ENCODE measurements at places on chromosomes 3 and 15.

DNA sequence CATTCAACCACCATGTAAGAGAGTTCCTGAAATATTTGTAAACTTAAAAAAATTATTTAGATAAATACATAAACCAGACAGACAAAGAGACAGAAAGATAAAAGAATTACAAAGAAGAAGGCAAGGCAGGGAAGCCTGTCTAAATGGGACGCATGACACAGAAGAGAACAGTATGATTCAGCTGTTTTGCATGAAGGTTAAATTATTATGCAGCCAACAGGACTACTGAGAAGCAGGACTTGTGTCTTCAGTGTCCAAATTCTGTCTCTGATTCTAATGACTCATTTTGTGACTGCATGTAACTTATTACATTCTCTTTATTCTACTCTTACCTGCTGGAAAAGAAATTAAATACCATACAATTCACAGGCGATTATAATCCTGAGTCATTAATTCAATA is 340.4 kb upstream of the KCNMB2 start:
- no peak for DNase-seq

- DNase-seq: no peak
These were observed 168.4 kb upstream of the CADPS start for GRCh38 chr3:63043631-63044030.

- no peak for DNase-seq
These were observed 376.5 kb upstream of the KCNMB2 start for GRCh38 chr3:178159691-178160220.

- DNase-seq: no peak
These were observed 51.9 kb downstream of the CCK start for GRCh38 chr3:42214064-42214463.

DNA sequence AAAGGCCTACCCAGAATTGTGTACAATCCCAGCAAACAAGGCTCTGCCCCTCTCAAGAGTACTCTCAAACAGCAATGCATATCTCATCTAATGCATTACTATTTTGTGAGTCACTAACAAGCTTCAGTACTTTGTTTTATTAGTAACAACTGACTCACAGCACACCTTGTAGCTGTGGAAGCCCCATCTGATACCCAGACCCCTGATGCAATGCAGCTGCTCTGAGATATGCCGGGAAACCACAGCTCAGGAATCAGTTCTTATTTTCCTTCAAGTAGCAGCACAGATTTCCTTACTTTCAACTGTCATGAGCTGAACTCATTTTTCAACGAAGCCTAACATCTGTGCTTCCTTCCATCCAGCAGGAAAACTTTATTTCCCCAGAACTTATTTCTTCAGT is 37.8 kb downstream of the CCNL1 start:
- no peak for DNase-seq

- no peak for DNase-seq
These were observed 8.8 kb downstream of the PRICKLE2 start for GRCh38 chr3:64216274-64217147.

Data from effector CD8-positive, alpha-beta T cell (primary cell).